A549 treated with RU486 at 1 μM for 4 hours (cell line): ENCODE measurements at places on chromosomes 11 and 22. TPM values are rescaled to one million over a fixed set of nuclear protein-coding genes. Genes with fewer than 3 reads are reported as not detected.

UPK3A gene
- total RNA-seq = not detected in 5 replicates

C11orf68 gene
- total RNA-seq = 40.2 to 65.5 TPM (median 60.3 TPM) in 5 replicates

TMEM191B gene
- total RNA-seq = 0.42 to 2.3 TPM (median 1.3 TPM) in 5 replicates

CLMP gene
- total RNA-seq = 25.7 to 29.6 TPM (median 27.6 TPM) in 5 replicates

NEFH gene
- 0.07 to 0.10 TPM (median 0.08 TPM) in 4 of 5 replicates, not detected in the other for total RNA-seq

FGF19 gene
- 0.09 to 0.12 TPM in 2 of 5 replicates, not detected in the others for total RNA-seq

NDUFV1 gene
- 131 to 152 TPM (median 143 TPM) in 5 replicates for total RNA-seq

E2F8 gene
- total RNA-seq = 5.2 to 7.2 TPM (median 6.1 TPM) in 5 replicates

RTCB gene
- total RNA-seq = 75.8 to 87.3 TPM (median 83.7 TPM) in 5 replicates

SMIM35 gene
- total RNA-seq = not detected in 5 replicates

MTMR2 gene
- total RNA-seq = 15.3 to 24.2 TPM (median 19.8 TPM) in 5 replicates

VPREB3 gene
- total RNA-seq = 0.55 to 1.1 TPM (median 0.92 TPM) in 4 of 5 replicates, not detected in the other

EMID1 gene
- total RNA-seq = 0.32 to 0.61 TPM (median 0.43 TPM) in 5 replicates

PDE2A gene
- total RNA-seq = 0.99 to 2.3 TPM (median 1.3 TPM) in 5 replicates

NCAM1 gene
- not detected in 5 replicates for total RNA-seq

POU2AF1 gene
- total RNA-seq = not detected in 5 replicates

IFITM2 gene
- total RNA-seq = 56.4 to 65.7 TPM (median 61.5 TPM) in 5 replicates

C11orf21 gene
- not detected in 5 replicates for total RNA-seq

AIFM3 gene
- total RNA-seq = 1.0 to 4.8 TPM (median 3.3 TPM) in 5 replicates

SLC5A1 gene
- total RNA-seq = 0.03 to 0.05 TPM in 2 of 5 replicates, not detected in the others

PHLDA2 gene
- total RNA-seq = 98.6 to 158 TPM (median 143 TPM) in 5 replicates

MUS81 gene
- 20.6 to 33.6 TPM (median 31.0 TPM) in 5 replicates for total RNA-seq

OR51E2 gene
- total RNA-seq = not detected in 5 replicates

MMP12 gene
- 0.08 TPM in 1 of 5 replicates, not detected in the others for total RNA-seq

BIK gene
- 0.79 to 1.9 TPM (median 1.3 TPM) in 5 replicates for total RNA-seq

FIBIN gene
- total RNA-seq = not detected in 5 replicates

MIOX gene
- not detected in 5 replicates for total RNA-seq

KLHL35 gene
- 0.51 to 1.3 TPM (median 1.1 TPM) in 5 replicates for total RNA-seq

KRTAP5-10 gene
- total RNA-seq = not detected in 5 replicates

ESAM gene
- 8.7 to 13.3 TPM (median 12.2 TPM) in 5 replicates for total RNA-seq

IFTAP gene
- 14.2 to 20.8 TPM (median 15.9 TPM) in 5 replicates for total RNA-seq

OR5D14 gene
- not detected in 5 replicates for total RNA-seq

PARVA gene
- total RNA-seq = 24.3 to 28.1 TPM (median 25.1 TPM) in 5 replicates

ART1 gene
- not detected in 5 replicates for total RNA-seq

PKNOX2 gene
- total RNA-seq = not detected in 5 replicates

OR52N1 gene
- total RNA-seq = not detected in 5 replicates

OR5A1 gene
- not detected in 5 replicates for total RNA-seq

LGALS1 gene
- 1,192 to 1,348 TPM (median 1,281 TPM) in 5 replicates for total RNA-seq

TOMM22 gene
- total RNA-seq = 68.5 to 92.7 TPM (median 75.9 TPM) in 5 replicates

ACCS gene
- total RNA-seq = 11.3 to 17.1 TPM (median 14.7 TPM) in 5 replicates

CLDN25 gene
- total RNA-seq = not detected in 5 replicates

NFAM1 gene
- total RNA-seq = not detected in 5 replicates

IL18 gene
- 62.5 to 98.1 TPM (median 93.9 TPM) in 5 replicates for total RNA-seq

KRTAP5-8 gene
- not detected in 5 replicates for total RNA-seq

MAJIN gene
- not detected in 5 replicates for total RNA-seq

TIGD3 gene
- 0.58 to 1.2 TPM (median 0.86 TPM) in 5 replicates for total RNA-seq

OR8B4 gene
- total RNA-seq = not detected in 5 replicates

KCNA4 gene
- not detected in 5 replicates for total RNA-seq

TENM4 gene
- total RNA-seq = 0.01 to 0.19 TPM (median 0.14 TPM) in 3 of 5 replicates, not detected in the others

HBE1 gene
- 0.25 TPM in 1 of 5 replicates, not detected in the others for total RNA-seq

PHOX2A gene
- total RNA-seq = not detected in 5 replicates

MUC5AC gene
- 1.9 to 4.0 TPM (median 3.4 TPM) in 5 replicates for total RNA-seq

RAG2 gene
- not detected in 5 replicates for total RNA-seq
